ENCODE measurements at places on chromosomes 16 and 17.

GRCh38 chr17:13359774-13360173 lies 242.0 kb downstream of the HS3ST3A1 start:
- DNase-seq = no peak

- peak; percentile 93 for DNase-seq
These were observed 23.0 kb downstream of the RARA start for GRCh38 chr17:40331743-40332641.

DNA sequence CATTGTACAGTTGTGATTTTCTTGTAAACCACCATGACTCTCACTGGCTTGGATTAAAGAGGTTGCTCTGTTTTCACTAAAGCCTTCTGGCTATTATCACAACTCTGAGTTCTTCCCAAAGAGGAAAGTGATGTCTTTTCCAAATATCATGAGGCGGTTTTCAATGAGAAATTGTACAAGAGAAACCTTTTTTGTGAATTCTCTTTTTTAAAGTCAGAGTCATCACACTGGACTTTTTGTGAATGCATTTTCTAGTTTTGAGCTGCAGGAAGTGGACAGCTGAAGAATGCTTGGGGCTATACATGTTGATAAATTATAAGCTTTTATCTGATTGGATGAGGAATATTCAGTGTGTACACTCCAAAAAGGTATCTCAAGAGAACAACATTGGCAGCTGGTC lies 100.2 kb downstream of the PHKB start:
- DNase-seq = no peak

DNA sequence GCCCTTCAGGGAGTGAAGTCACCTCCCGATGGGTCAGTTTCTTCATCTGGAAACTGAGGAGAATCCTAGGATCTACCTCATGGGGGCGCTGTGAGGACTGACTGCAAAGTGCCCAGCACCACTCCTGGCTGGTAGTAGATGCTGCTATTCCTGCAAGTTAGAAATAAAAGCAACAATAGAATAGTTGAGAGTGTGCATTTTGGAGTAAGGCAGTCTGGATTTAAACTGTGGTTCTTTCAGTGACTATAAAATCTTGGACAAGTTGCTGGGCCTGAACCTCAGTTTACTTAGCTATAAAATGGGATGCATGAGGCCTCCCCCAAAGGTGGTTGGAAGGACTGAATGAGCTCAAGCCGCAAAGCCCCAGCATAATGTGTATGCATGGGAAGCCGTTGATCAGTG lies 70.6 kb downstream of the CYB5B start:
- no peak for DNase-seq

DNA sequence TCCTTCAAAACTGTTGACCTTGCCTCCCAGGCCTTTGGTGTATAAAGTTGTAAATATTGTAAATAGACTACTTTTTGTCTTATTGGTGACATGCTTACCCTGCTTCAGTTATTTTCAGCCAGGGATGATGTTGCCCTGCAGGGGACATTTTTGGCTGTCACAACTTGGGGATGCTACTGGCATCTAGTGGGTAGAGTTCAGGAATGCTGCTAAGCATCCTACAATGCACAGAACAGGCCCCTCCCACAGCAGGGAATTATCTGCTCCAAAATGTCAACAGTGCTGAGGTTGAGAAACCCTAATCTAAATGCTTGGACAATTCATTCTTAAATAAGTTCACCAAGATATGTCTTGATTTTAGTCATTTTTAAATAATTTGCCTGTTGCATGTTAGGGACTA lies 459.8 kb downstream of the PMP22 start:
- DNase-seq = no peak

DNA sequence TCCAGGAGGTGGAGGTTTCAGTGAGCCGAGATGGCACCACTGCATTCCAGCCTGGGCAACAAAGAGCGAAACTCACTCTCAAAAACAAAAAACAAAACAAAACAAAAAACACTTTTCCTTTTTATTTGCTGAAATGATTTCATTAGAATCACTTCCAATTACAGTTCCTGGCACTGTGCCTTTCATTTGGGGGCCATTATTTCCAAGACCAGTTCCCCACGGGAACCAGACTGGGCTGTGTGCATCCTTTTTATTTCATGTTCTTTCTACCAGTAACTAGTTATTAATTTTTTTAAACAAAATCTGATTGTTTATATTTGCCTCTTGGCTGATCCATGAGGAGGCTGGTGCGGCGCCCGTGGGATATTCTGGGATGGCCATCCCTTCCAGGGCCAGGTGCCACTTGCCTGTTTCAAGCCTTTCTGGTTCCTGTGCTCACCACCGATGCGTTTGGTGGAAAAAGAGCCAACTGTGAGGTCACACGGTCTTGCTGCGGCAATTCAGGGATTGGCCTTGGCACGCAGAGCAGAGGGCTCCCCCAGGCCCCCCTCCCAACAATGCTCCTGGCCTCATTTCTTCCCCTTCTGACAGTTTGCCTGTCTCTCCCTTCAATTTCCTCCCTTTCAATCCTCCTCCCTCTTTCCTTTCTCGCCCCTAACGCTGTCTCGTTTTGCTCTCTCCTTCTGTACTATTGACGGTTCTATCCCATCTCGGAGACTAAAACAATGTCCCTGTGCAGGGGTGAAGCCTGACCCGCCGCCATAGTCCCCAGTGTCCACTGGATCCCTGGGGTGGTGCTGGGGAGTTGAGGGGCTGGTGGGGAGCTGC lies 13.4 kb downstream of the UBALD1 start:
- DNase-seq = peak; percentile 87

DNA sequence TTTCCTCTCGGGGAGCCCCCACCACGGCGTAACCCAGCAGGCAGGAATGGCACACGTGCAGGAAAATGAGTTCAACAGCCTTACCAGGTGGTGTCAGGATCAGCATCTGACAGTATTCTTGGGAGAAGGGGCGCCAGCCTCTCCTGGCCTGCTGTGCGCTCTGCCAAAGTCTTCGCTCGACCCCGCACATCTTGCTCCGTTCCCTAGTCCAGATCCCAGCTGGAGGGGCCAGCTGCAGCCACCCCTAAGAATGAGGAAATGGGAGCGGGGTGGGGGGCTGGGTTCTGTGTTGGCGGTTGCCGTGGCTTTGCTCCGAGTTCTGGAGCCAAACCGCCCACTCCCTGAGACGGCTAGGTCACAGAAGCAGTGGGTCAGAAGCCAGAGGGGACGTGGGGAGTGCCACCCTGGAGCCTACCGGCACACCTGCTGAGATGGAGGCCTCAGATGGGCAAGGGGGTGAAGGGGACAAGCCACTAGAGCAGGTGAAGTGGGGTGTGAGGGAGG lies at the start of gene CHCT1:
Gene CHCT1, plus strand, starts transcription at position 328 of the 504 bp plus-strand sequence. Its CDS starts 104 bp downstream, at position 432.
- DNase-seq = no peak

DNA sequence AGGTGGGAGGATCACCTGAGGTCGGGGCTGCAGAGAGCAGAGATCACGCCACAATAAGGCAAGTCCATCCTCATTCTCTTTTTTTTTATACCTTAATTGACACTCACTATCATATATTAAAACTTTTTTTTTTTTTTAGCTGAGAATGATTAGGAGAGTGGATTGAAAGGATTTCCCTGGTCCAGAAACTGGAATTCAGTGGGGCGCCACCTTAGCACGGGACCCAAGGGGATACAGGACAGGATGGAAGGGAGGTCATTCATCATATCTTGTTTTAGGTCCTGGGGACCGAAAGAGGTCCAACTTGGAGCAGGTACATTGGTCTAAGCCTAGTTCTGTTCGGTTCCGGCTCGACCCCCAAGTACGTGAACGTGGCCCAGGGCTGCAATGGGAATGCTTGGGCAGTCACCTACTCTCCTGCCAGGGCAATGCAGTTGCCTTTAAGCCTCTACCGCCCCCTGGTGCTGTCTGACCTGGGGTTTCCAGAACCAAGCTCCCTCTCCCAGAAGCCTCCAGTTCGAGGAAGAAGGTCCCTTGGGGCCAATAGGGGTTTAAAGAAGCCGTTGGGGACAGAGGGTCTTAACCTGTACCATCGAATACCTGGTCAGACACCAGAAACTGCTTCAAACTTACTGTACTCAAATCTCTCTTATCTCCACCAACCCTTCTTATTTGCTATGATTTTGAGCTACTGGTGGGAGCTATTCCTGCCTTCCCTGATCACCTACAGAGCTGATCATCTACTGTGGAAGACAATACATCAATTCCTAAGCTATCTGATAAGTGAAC lies 19.9 kb upstream of the GPATCH8 start:
- DNase-seq = no peak

DNA sequence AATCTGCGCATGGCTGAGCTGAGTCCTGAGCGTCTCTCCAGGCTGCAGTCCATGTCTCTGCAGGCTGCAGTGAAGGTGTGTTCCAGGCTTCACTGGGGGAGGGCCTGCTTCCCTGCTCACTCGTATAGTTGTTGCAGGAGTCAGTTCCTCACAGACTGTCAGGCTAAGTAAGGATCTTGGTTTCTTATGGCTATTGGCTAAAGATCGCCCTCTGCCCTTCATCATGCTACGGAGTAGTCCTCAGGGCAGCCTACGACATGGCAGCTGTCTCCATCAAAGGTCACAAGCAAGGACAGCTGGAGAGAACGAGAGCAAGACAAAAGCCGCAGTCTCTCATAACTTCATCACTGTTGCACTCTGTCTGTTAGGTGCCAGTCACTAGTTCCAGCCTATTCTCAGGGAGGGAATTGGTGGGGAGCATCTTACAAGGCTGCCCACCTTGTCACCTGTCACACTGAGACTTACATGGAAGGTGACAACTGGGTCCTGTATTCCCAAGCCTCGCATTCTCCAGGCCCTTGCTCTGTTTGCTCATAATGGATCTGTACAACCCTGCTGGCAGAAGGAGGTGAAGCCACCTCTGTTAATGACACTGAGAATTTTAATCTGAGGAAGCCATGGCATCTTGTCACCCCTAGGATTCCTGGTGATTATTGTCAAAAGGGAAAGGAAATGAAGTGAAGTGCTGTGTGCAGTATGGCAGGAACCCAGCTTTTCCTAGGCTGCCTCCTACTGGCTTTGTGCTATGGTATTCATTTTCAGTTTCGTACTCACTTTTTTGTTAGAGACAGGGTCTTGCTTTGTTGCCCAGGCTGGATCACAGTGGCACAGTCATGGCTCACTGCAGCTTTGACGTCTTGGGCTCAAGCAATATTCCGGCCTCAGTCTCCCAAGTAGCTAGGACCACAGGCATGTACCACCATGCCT lies 43.4 kb downstream of the MFSD11 start:
- DNase-seq = no peak

- DNase-seq = no peak
These were observed 18.1 kb upstream of the ICAM2 start for GRCh38 chr17:64038331-64039105.

GRCh38 chr16:10644092-10644491 lies 50.6 kb downstream of the TEKT5 start:
- DNase-seq = no peak

GRCh38 chr16:69610356-69610755 lies 44.6 kb downstream of the NFAT5 start:
- DNase-seq = no peak

DNA sequence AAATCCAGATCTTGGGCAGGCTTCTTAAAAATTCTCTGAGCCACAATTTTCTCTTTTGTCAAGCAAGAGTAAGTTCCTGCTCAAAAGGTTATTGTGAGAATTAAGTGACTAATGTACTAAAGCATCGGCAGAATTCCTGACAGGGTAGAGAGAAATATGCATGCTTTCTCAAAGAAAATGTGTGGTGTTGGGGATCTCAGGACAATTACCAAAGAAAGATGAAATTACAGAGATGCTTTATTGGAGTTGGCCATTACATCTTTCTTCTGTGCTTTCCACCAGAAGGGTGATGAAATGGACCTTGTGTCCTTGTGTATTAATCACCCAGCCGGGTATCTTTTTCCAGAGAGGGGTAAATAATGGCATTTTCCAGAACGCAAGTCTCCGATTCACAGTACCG lies 1.7 kb upstream of the USP43 start:
- DNase-seq = no peak

DNA sequence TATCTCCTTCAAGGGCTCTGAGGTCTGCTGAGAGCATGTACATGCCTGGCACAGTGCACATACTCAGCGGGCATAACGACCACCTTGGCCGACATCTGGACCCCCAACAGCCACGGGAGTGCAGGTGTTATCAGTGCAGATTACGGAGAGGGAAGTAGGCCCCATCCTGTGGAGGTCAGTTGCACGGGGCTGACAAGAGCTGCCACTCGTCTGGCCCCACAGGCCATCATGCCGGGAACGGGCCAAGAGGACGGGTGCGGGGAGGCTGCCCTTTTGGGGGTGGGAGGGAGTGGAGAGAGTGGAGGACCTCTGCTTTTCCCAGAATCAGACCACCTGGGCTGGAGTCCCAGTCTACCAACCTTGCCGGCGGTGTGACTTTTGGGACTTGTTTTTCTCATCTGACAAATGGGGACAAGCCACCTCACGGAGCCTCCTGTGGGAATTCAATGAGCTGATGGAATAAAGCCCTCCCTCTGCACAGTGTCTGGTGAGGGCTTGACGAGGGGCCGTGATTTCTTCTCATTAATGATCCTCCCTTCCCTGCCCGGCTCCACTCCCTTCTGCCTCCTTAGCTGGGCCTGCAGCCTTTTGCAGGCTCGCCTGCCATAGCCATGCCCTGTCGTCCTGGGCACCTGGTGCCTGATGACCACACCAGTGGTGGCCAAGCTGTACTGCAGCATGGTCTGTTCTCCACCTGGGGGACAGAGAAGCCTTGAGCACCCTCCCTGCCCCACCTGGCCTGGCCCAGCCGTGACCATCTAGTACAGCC lies 4.6 kb downstream of the PRSS33 start:
- no peak for DNase-seq

GRCh38 chr16:68713361-68713760 lies 23.7 kb upstream of the CDH1 start:
- DNase-seq = no peak

DNA sequence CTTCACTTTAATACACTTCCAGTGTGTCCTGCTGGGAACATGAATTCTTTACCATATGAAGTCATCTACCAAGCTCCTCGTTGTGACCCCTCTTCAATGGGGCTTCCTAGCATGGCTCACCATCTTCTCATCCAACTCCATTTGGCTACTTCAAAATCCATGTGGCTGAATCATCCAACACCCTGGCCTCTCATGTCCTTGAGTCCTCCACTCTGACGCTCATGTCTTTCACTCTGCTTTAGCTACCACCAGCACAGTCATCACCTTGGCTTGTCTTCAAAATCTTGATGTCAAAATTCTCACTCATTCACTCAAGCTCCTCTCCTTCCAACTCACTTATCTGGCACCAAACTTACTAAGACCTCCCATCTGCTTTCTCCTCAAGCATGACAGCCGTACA lies 35.8 kb downstream of the AMFR start:
- DNase-seq = no peak

- DNase-seq = no peak
These were observed 238.7 kb upstream of the ZFHX3 start for GRCh38 chr16:73286346-73287267.

GRCh38 chr17:35423761-35424160 lies 8.5 kb downstream of the SLFN12 start:
- DNase-seq = no peak

- no peak for DNase-seq
These were observed 13.7 kb downstream of the GLP2R start for GRCh38 chr17:9839433-9839832.

- DNase-seq = no peak
These were observed 22.8 kb downstream of the NLRC3 start for GRCh38 chr16:3554351-3554928.

- no peak for DNase-seq
These were observed 78.1 kb downstream of the PLXDC1 start for GRCh38 chr17:39073353-39073752.

Data from spinal cord (tissue), 10 donors.